ENCODE measurements at places on chromosomes 1 and 21.

- DNase-seq, result no peak
These were observed 12.1 kb downstream of the ERG start for GRCh38 chr21:38486221-38486620.

DNA sequence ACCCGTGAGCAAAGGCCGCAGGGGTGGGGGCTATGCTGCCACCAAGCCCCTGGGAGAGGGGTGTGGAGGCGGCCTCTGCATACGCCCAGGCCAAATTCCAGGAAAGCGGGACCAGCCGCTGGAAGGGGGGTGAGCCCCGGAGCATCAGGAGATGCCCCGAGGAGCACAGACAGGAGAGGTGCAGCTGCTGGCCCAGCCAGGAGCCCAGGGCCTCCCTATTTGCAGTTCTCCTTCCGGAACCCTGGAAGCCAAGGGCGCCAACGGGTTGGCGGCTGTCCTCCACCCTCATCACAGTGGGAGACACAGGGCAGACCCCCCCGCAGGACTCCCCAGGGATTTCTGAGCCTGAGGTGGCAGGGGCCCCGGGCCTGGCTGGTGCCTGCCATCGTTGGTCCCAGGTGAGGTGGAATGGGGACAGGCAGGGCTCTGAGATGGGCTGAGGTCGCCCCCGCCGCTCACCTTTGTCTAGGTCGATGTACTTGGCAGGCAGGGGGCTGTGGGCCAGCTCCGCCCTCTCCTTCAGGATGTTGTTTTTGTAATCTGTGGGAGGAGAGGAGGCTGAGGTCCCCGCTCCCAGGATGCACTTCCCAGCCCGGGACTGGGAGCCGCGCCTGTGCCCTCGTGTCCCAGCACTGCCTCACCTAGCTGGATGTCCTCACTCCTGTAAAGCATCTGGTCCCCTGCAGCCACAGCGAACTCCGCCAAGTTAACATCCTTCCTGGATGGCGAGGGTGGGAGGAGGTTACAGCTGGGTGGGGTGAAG lies 4.4 kb upstream of the DVL1 start:
- DNase-seq, result no peak

- no peak for DNase-seq
These were observed 70.0 kb downstream of the SCCPDH start for GRCh38 chr1:246794048-246794827.

DNA sequence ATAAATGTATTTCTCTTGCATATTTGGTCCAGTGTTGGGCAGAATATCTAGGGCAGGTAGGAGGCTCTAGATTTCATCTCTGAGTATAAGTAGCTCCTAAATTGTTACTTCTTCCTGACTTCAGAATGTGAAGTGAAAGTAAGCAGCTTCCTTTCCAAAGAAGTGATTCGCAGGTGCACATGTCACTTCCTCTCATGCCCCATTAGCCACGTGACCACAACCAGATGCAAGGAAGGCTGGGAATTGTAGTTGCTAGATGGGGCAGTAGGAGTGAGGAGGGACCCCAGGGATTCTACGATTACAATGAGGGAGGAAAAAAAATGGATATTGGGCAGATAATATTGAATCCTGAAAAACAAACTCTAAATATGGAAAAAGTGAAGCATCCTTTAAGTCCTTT lies 113.2 kb upstream of the CYYR1 start:
- DNase-seq, result no peak

DNA sequence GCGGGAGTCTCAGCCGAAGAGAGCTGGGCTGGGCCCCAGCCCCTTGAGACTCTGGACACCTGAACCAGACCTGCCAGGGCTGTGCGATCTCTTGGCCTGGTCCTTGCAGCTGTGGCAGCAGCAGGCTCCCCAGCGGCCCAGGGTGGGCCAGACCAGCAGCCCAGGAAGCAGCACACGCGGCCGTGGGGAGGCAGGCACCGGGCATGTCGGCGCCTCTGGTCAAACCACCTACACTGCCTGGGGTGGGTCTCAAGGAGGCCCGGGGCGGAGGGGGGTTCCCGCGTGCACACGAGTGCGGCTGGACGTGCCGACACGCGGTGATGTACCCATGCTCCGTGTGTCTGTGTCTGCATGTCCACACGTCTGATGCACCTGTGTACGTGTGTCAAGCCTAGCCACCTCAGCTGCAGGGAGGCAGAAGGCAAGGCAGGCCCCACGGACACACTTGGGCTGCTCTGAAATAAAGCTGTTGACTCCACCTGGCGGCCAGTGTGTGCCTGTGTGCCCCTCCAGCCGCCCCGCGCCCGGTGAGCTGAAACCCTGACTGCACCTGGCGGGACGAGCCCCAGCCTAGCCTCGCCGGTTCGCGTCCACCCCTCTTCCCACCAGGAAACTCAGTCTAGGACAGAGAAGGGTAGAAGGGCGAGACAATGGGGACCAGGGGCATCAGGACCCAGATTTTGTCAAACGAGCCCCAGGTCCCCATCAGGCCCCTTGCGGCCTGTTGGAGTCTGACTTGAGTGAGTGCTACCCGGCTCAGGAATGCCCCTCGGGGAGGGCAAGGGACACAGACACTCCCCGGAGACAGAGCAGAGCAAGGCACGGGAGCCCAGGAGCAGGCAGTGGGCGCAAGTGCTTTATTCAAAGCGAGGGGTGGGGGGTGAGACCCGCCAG lies 11.6 kb downstream of the SCNN1D start:
- no peak for DNase-seq

- DNase-seq, result no peak
These were observed 241.8 kb downstream of the KIF26B start for GRCh38 chr1:245396615-245397014.

Measured in GF-D8 (cell line).